ENCODE measurements at places on chromosomes 6 and 20. TPM values are rescaled to one million over a fixed set of nuclear protein-coding genes. Genes with fewer than 3 reads are reported as not detected.

HRH3 gene
- not detected for total RNA-seq

CLPSL2 gene
- not detected for total RNA-seq

HLA-DRA gene
- total RNA-seq, result 29.3 TPM

HIVEP1 gene
- 27.2 TPM for total RNA-seq

MICB gene
- 1.2 TPM for total RNA-seq

ZNF334 gene
- 8.5 TPM for total RNA-seq

GRCh38 chr20:52242237-52243230, 51.0 kb upstream of the ZFP64 start:
- no peak for DNase-seq

DNA sequence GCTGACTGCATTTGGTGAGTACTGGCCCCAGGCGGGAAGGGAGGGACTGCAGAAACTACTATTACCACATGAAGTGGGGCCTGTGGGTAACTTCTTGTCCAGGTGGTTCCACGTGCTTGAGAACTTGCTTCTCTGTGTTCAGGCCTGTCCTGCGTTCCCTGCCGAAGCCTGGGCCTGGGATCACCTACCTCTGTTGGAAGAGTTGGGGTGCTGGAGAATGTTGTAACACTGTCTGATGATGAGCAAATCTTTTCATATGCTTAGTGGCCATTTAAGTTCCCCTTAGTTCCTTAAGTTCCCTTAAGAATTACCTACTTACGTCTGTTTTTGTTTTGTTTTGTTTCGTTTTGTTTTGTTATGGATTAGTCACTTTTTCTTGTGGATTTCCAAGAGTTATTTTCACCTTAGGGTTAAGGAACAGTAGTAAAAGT, 154.4 kb downstream of the DTNBP1 start:
- DNase-seq, result no peak

DNA sequence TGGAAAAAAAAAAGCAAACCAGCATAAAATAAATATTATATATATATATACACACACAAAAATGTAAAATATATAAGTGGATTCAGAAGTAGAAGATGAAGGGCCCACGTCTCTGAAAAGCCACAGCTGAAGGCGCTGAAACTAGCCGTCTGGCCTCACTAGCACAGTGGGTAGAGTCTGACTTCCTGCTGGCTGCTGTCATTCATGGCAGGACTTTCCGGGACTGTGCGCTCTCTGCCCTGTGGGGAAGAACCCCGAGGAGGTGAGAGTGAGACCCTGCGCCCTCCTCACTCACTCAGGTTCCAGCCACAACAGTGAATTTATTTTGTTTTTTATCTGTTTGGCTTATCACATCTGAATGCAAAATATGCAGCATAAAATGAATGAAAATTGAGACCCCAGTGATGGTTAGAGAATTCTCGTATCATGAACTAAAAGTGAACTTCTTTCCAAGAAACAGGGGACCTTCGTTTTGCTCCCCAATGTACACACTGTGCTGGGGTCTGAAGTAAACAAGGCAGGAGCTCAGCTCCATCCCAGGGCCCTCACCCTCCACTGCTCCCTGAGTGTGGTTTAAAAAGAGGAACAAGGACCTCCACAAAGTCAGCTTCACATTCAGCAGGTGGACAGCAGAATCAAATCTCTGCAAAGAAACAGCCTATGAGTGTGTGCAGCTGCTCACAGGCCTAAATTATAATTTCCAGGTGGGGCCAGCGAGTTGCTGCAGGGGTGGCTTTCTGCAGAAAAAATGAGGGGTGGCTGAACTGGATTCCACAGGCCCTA, 1.3 kb upstream of the RAMACL start:
- no peak for DNase-seq

DNA sequence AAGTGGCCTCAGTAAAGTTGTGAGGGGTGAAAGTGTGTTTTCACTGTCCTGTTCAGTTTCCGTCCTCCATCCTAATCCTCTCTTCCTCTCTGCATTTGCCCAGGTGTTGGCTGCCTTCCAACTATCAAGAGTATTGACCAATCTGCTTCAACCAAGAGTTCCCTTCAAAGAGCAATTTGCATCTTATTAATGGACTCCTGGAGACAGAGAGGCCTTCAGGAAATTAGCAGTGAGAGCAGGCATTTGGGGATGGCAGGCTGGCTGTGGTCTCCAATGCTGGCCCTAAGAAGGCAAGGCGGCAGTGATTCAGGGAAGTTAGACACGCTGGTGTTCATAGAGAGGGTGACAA, 77.2 kb downstream of the GPR6 start:
- DNase-seq, result no peak

DNA sequence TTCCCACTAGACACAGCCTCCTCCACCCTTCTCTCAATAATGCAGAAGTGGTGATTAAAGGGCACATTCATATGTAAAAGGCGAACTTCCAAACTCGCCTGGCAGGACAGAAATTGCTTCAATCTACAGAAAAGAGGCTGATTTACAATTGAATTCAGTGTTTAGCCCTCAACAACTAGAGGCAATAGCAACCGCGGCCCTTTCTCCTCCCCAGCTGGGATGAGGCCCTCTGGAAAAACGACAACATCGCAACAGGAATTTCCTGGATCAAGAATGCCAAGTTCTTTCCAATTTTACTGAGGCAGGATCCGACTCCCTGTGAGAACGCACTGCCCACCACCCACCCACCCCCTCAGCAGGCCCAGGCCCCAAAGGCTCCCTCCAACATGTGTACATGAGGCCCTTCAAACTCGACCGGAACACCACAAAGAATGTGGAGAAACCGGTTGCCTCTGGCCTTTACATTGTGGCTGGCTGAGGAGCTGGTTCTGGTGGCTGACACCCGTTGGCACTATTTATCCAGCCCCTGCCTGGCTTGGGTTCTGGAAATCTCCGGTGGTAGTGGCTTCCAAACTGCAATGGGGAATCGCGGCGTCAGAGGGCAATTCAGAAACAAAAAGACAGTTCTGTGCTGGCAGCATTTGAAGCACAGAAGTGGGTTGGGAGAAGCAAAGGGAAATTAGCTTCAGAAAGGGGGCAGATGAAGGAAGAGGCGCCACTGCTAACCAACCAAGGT, 36.8 kb downstream of the ZMYND8 start:
- peak; percentile 73 for DNase-seq

DNA sequence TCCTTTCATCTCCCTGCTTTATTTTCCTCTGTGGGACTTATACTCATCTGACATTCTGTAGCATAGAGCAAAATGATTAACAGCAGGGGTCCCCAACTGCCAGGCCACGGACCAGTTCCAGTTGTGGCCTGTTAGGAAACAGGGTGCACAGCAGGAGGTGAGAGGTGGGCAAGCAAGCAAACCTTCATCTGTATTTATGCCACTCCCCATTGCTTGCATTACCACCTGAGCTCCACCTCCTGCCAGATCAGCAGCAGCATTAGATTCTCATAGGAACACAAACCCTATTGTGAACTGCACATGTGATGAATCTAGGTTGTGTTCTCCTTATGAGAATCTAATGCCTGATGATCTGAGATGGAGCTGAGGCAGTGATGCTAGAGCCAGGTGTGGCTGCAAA, 130.5 kb upstream of the SLC24A3 start:
- DNase-seq, result no peak

- DNase-seq, result no peak
Measured at GRCh38 chr6:159760602-159761057, 1.2 kb upstream of the ACAT2 start.

DNA sequence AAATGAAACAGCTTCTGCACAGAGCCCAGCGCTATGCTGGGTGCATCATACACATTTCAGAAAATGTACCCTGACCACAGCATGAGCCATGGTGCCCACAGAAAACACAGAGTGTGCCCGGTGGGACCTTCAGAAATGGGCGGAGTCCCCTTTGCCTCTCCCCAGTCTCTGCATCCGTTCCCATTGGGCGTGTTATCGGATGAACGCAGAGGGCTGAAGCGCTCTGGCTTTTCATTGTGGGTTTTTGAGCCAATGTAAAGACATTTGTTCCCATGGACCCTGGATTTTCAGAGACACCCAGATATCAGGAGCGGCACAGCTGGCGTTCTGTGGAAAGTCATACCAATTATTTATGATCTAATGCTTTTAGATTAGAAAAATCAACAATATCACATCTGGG, 99.8 kb downstream of the DACT2 start:
- DNase-seq, result no peak

- DNase-seq, result no peak
Measured at GRCh38 chr6:144443157-144443556, 158.0 kb downstream of the UTRN start.

DNA sequence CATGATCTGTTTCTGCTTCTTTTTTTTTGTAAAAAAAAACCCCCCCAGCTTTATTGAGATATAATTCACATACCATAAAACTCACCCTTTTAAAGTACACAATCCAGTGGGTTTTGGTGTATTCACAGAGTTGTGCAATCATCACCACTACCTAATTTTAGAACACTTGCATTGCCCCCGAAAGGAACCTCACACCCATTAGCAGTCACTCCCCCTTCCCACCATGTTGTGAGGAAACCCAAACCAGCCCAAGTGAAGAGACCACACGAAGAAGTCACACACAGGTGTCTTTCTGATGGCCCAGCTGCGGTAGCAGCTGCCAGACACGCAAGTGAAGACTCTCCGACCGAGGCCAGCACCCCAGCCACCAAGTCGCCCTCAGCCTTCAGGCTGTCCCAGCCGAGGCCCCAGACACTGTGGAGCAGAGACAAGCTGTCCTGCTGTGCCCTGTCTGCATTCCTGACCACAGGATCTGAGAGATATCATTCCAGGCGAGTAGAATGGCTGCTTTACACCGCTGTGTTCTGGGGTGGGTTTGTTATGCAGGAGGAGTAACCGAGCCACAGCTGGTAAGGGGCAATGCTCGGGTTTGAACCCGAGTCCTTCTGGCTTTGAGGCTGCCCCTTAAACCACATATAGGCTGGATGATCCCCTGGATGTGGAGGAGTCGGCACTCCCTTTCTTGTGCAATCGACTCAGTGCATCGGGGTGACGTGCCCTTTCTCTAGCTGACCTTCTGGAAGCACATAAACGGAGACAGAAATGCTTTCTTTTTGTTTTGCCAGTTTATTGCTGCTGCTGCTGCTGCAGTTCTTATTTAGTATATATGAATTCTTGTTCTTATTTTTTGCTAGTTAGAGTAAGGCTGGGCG, 59.1 kb upstream of the PTPN1 start:
- DNase-seq, result peak; percentile 72

GRCh38 chr6:167811442-167812087, 15.1 kb upstream of the AFDN start:
- DNase-seq, result no peak

DNA sequence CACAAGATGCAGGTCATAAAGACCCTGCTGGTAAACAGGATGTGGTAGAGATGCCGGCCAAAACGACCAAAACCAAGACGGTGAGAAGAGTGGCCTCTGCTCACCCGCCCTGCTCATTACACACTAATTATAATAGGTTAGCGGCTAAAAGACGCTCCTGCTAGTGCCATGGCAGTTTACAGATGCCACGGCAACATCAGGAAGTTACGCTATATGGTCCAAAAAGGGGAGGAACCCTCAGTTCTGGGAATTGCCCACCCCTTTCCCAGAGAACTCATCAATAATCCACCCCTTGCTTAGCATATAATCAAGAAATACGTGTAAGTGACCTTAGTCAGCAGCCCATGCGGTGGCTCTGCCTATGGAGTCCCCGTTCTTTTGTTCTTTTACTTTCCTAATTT, 17.6 kb downstream of the BHLHE23 start:
- no peak for DNase-seq

DNA sequence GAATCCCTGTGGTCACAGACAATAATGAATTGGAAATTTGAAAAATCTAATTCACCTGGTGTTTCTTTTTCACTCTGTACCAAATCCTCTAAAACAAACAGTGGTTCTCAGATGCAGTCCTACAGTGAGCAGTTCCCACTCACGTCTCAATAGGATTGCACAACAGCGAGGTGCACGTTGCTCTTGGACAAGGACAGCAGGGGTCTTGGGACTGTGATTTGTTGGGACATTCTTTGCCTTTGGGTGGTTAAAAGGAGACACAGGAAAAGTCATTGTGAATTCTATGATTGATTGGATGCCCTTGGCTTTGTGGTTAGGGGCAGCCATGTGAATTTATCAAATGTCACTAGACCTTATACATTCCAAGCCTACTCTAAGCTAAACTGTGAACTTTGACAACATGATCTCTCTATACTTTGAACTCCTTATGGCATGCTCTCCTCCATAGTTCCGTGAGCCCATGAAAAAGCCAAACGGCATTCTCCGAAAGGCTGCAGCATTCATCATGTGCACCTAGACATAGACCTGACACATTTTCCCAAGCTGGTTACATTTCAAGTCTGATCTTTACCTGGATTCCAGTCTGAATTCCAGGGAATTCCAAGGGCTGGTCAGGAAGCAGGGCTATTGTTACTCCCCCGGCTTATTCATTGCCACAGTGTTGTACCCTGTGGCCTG, 647 bp downstream of the UNC93A start:
- no peak for DNase-seq

GRCh38 chr20:10350188-10350842, 83.7 kb downstream of the MKKS start:
- DNase-seq, result no peak

DNA sequence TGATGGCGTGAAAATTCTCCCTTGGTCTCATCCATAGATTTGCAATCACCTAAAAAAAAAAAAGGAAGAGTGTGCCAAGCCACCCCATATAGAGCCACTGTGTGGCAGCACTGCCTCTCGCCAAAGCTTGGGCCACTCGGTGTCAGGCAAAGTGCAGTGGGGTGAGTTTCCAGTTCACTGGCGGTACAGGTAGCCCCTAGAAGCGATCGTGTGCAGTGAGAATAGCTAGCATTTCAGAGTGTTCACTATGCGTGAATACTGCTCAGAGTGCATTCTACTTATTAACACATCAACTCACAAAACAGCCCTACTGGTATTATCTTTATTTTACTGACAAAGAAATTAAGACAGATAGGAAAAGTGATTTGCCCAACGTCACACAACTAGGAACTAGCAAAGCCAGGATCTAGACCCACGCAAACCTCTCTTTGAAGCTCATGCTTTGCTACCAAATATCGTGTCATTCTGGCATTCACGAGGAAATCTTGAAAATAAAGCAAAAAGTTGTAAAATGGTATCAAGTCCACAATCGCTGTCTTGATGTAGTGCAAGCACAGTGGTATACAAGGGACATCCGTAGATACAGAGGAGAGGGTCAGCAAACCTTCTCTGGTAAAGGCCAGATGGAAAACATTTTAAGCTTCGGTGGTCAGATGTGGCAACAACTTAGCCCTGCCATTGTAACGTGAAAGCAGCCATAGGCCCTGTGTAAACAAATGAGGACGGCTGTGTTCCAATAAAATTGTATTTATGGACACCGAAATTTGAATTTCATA, 10.4 kb upstream of the GCNT2 start:
- DNase-seq, result peak; percentile 73

- no peak for DNase-seq
Measured at GRCh38 chr6:98977671-98978292, 30.0 kb upstream of the FBXL4 start.

GRCh38 chr6:69735027-69735426, 61.8 kb downstream of the LMBRD1 start:
- DNase-seq, result no peak

- no peak for DNase-seq
Measured at GRCh38 chr6:68086199-68086598, 548.9 kb upstream of the ADGRB3 start.

- DNase-seq, result no peak
Measured at GRCh38 chr6:80689716-80690395, 583.4 kb downstream of the BCKDHB start.

Data from left colon (tissue), 2 donors.